ENCODE measurements at places on chromosomes 7 and 10.

DNA sequence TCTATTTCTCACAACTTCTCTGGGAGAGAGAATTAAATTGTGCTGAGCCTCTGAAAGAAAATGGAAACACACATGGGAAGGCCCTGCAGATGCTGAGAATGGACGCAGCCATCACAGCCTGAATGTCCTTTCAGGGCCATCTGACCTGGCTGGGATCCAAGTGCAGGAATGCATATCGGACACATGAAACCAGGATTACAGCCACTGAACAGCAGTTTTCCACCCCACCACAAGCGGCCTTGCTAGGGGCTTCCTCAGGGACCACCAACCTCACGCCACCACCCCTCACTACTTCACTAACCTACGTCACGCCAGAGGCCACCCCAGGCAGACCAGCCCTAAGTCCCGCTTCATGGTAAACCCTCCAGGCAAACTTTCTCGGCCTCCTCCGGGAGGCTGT is 103.3 kb downstream of the DIP2C start:
- DNase-seq: no peak

- DNase-seq: no peak
These were observed 22.2 kb upstream of the UNCX start for GRCh38 chr7:1210321-1210978.

DNA sequence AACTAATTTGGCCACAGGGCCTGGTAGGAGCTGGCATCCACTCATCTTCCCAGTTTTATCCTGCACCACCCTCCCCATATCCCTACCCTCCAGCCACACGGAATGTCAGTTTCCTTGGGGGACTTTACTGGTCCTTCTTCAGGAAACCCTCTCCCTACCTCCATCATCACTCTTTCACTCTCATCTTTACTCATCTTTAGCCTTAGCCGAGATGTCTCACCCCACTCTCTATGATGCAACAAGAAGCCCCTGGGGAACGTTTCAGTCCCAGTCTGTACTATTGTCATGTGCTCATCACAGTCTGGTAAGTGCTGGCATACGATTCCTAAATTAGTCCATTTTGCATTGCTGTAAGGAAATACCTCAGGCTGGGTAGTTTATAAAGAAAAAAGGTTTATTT is 34.9 kb upstream of the TMEM248 start:
- DNase-seq: no peak

DNA sequence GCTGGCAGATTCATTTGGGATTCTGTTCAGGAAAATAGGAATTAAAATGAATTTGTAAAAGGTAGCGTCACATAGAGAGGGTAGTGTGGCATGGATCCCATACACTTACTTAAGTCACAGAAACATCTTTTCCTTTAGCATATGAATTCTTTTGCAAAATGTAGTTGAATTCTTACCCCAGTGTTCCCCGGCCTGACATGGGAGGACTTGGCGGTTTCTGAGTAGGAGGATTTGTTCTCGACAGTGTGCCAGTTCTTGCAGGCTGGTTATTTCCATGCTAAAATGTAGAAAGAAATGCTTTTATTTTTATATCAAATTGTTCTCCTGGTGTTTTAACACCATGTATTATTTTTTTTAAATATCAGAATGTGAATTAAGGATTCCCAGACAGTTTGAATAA is 72.6 kb downstream of the PDSS1 start:
- DNase-seq: no peak

DNA sequence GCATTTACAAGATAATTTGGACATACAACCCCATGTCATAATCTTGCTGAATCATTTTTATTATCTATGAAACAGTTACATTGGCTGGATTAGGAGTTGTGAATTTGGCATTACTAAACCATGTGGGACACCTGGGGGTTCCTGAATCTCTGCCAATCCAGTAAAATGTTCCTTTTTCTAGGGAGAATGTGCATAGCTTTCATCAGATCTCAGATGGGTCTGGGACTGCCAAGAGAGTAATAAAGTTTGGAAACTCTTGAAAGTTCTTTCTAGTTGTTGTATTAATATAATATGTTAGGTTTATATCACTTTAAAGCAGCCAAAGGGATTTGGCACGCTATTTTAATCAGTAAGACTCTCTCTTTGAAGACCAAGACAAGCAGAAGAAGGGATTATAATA is 62.7 kb downstream of the SEMA3E start:
- no peak for DNase-seq

DNA sequence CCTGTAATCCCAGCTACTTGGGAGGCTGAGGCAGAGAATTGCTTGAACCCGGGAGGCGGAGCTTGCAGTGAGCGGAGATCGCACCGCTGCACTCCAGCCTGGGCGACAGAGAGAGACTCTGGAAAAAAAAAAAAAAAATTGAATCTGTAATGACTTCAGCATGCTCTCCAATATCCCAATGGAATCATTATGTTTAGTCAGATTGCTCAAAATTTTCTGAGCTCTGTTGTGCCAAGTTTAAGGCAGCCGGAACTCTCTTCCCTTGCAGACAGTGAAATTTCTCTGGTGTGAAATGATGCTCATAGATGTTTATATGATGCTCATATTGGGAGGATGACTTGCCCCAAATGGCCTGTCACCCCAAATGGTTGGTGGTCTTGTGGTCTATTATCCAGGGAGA is 180.9 kb downstream of the CTTNBP2 start:
- DNase-seq: no peak

GRCh38 chr7:34080513-34080912 is 175.2 kb downstream of the BMPER start:
- DNase-seq: no peak
